WTC11 (cell line): ENCODE measurements at places on chromosomes 5 and 9. TPM values are rescaled to one million over a fixed set of nuclear protein-coding genes. Genes with fewer than 3 reads are reported as not detected.

The CLIC3 gene
- total RNA-seq: 0.31 to 0.41 TPM in 2 of 3 replicates, not detected in the other

GRCh38 chr5:105042623-105043022, 1480.0 kb upstream of the NUDT12 start:
- H3K4me3 ChIP-seq: no peak overlapping the region
- no peaks in the 10 kb centered on the region for H3K4me1 ChIP-seq
- H3K27me3 ChIP-seq: no peaks in the 10 kb centered on the region
- no peaks in the 10 kb centered on the region for H3K36me3 ChIP-seq
- H3K27ac ChIP-seq: no peak overlapping the region

DNA sequence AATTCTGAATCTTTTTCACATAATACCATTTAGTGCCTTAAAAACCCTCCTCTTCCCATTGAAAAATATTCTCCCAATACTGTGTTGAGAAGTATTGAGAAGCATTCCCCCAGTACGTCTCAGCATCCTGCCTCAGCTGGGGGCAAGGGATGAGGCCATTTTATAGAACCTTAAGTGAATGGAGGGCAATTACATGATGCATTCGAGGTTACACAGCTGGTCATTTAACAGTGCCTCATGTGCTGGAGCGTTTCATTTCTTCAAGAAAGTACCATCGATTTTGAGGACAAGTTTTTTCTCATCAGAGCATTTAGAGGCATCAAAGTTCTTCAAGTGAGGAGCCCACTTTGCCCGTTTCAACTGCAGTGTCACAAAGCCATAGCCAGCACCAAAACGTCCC, 135.6 kb downstream of the DOCK2 start:
- H3K4me3 ChIP-seq: no peak overlapping the region
- H3K36me3 ChIP-seq: no peaks in the 10 kb centered on the region
- H3K27me3 ChIP-seq: no peaks in the 10 kb centered on the region
- DNase-seq: no peak
- no peak overlapping the region for H3K27ac ChIP-seq

DNA sequence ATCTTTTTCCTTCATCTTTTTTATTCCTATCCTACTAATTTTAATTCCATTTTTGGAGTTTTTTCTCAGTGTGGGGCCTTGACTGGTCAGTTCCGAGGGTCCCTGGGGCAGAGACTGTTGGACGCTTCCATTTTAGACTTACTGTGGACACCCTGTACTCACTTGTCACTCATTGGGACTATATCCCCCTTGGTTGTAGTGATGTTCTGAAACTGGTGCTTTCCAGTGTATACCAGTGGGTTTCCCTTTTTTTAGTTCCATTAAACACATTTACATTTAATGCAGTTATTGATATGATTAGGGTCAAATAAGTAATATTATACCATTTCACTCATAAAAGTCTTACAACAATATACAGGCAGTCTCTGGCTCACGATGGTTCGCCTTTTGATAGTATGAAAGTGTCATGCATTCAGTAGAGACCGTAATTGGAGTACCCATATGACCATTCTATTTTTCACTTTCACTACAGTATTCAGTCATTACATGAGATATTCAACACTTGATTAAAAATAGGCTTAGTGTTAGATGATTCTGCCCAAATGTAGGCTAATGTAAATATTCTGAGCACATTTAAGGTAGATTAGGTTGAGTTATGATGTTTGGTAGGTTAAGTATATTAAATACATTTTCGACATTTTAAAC, 46.0 kb downstream of the CNOT6 start:
- H3K4me1 ChIP-seq: no peaks in the 10 kb centered on the region
- H3K4me3 ChIP-seq: no peak overlapping the region
- peak overlapping the region; percentile 60 for H3K27ac ChIP-seq

- H3K27me3 ChIP-seq: no peaks in the 10 kb centered on the region
- H3K36me3 ChIP-seq: no peaks in the 10 kb centered on the region
- H3K4me1 ChIP-seq: peaks cover 18% of the 10 kb centered on the region
- H3K4me3 ChIP-seq: no peak overlapping the region
- DNase-seq: no peak
- no peak overlapping the region for H3K27ac ChIP-seq
Measured at GRCh38 chr5:143898381-143898780, 86.4 kb downstream of the HMHB1 start.

The CREB3 gene
- total RNA-seq: 21.4 to 24.2 TPM (median 23.1 TPM) in 3 replicates

DNA sequence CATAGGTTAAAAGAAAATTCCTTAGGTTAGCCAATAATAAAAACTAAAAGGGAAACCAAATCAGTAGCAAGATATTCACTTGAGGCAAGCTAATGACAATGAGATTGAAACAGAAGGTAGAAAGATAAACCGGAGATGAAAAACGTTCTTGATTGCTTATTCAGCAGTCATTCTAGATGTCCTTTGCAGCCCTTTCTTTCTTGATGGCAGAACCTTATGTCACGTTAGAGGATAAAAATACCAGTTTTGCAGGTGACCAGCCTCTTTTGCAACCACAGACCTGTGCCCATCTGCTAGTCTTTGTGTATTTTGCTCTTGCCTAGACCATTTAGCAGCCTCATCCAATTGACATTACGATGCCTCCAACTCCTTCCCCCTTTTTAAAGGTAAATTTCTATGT, 337.8 kb downstream of the DMAC1 start:
- no peak for DNase-seq
- H3K27me3 ChIP-seq: peaks cover 4% of the 10 kb centered on the region; the same call in 1 of the 2 replicates
- no peak overlapping the region for H3K4me3 ChIP-seq

The LCN15 gene
- total RNA-seq: 0.52 to 1.0 TPM (median 0.96 TPM) in 3 replicates

- peaks cover 6% of the 10 kb centered on the region for H3K4me1 ChIP-seq
- no peak overlapping the region for H3K4me3 ChIP-seq
- peak; percentile 87 for DNase-seq
- H3K27ac ChIP-seq: no peak overlapping the region
- H3K36me3 ChIP-seq: no peaks in the 10 kb centered on the region; the same call in 1 of the 2 replicates
Measured at GRCh38 chr9:121684381-121685145, 33.1 kb downstream of the DAB2IP start.

The PCDHA5 gene
- 0.85 to 0.94 TPM (median 0.90 TPM) in 3 replicates for total RNA-seq

DNA sequence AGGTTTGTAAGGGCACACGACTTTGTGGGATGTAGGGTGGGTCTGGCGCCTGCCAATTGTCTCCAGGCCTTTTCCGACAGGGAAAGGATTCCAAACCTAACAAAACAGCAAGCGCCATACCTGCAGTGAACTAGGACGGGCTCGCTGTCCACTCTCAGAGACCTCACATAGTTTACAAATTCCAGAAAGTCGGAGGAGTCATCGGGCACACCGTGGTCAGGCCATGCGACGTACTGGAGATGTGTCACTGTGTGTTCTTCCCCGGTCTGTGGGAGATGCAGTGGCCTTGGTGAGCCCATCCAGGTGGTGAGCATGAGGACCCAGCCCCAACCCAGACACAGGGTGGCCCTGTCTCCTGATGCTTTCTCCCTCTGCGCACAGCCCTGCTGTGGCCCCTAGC, 61.3 kb upstream of the EPB41L4B start:
- no peak overlapping the region for H3K4me3 ChIP-seq
- H3K27me3 ChIP-seq: no peaks in the 10 kb centered on the region
- peaks cover 7% of the 10 kb centered on the region for H3K36me3 ChIP-seq
- no peaks in the 10 kb centered on the region for H3K4me1 ChIP-seq
- DNase-seq: no peak

DNA sequence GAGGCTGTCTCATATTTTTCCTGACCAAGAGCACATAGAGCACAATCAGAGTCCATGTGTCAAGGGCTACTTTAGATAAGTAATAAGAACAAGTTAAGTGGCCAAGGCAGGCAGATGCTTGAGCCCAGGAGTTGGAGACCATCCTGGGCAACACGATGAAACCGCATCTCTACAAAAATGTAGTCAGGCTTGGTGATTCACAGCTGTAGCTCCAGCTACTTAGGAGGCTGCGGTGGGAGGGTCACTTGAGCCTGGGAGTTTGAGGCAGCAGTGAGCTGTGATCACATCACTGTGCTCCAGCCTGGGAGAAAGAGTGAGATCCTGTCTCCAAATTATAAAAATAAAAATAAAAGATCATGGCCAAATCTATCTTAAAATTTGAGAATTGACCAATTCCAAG, 767.9 kb upstream of the CTNND2 start:
- H3K27ac ChIP-seq: no peak overlapping the region
- no peaks in the 10 kb centered on the region; the same call in 1 of the 2 replicates for H3K27me3 ChIP-seq
- H3K4me3 ChIP-seq: peak overlapping the region; percentile 5; the same call in 1 of the 2 replicates
- DNase-seq: no peak

The DAB2 gene
- total RNA-seq: 3.8 to 7.2 TPM (median 3.9 TPM) in 3 replicates

The NEUROG1 gene
- 0.13 to 0.18 TPM in 2 of 3 replicates, not detected in the other for total RNA-seq

- no peak for DNase-seq
- H3K4me1 ChIP-seq: no peaks in the 10 kb centered on the region
- no peaks in the 10 kb centered on the region for H3K36me3 ChIP-seq
- H3K27me3 ChIP-seq: no peaks in the 10 kb centered on the region
Measured at GRCh38 chr5:41346609-41347008, 133.3 kb upstream of the C6 start.

GRCh38 chr9:8158574-8158973, 359.0 kb upstream of the DMAC1 start:
- no peaks in the 10 kb centered on the region for H3K36me3 ChIP-seq
- no peak overlapping the region for H3K27ac ChIP-seq
- H3K4me3 ChIP-seq: no peak overlapping the region

DNA sequence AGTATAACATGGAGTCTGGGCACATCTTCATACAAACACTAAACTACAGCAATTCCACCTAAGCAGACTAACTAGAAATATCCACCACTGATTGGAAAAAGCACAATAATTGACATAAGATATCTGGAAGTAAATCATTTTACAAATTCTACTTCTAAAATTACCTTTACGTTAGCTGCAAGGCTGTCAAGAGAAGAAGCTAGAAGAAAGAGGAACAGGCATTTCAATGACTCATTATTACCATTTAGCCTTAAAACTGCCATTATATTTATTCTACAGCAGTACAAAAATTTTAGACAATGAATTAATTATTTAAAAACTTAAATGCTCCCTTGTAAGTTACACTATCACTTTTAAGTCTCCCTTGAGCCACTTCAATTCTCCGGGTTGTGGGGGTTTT, 43.4 kb upstream of the PLPP6 start:
- H3K27me3 ChIP-seq: no peaks in the 10 kb centered on the region
- H3K4me3 ChIP-seq: no peak overlapping the region
- H3K36me3 ChIP-seq: no peaks in the 10 kb centered on the region
- H3K4me1 ChIP-seq: peaks cover 40% of the 10 kb centered on the region

The CNTNAP3 gene
- 4.6 to 7.9 TPM (median 4.8 TPM) in 3 replicates for total RNA-seq

GRCh38 chr5:16152601-16153568, 26.7 kb downstream of the MARCHF11 start:
- H3K27me3 ChIP-seq: peaks cover 3% of the 10 kb centered on the region; the same call in 1 of the 2 replicates
- no peak for DNase-seq
- H3K36me3 ChIP-seq: peaks cover 7% of the 10 kb centered on the region
- H3K27ac ChIP-seq: no peak overlapping the region
- peaks cover 3% of the 10 kb centered on the region; the same call in 1 of the 2 replicates for H3K4me1 ChIP-seq
- H3K4me3 ChIP-seq: no peak overlapping the region

DNA sequence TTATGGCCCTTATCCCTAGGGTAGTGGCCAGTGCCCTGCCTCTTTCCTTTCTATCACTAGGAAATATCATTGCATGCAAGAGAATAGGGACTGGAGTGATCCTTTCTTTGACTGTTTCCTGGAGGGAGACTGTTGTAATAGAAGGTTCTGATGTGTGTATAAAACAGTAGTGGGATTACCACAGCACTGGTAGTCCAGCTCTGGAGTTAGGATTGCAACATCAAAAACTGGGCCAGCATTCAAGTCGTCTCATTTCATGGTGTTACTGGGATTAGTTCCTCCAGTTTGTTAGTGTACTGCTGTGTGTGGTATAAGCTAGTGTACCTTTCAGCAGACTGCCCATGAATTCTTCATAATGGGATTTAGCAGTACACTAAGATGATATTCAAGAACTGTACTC, 45.8 kb downstream of the KIAA1958 start:
- H3K4me1 ChIP-seq: peaks cover 20% of the 10 kb centered on the region
- H3K27me3 ChIP-seq: no peaks in the 10 kb centered on the region
- no peak overlapping the region for H3K4me3 ChIP-seq
- no peak for DNase-seq

GRCh38 chr5:127685662-127686061, 17.5 kb upstream of the CCDC192 start:
- H3K36me3 ChIP-seq: no peaks in the 10 kb centered on the region
- no peak overlapping the region for H3K4me3 ChIP-seq
- no peaks in the 10 kb centered on the region for H3K4me1 ChIP-seq
- no peaks in the 10 kb centered on the region for H3K27me3 ChIP-seq
- H3K27ac ChIP-seq: no peak overlapping the region

DNA sequence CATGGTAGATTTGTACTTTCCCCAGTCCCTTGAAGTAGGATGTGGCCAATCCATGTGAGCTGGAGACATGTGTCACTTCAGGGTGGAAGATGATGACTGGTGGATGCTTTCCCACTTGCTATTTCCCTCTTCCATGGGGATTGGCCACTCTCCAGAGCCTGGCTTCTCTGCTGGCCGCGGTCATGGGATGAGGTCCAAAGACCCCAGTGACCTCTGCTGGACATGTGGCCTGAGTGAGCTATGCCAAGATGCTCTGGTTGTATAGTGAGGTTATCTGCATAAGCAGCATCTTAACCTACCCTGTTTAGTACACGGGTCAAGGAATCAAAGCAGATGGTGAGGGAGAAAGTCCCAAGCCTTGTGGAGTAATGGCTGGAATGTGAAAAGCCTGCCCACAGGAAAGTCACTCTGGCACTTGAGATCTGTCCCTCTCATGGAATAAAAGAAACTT, 47.1 kb downstream of the SH3PXD2B start:
- H3K27me3 ChIP-seq: no peaks in the 10 kb centered on the region
- H3K27ac ChIP-seq: no peak overlapping the region
- H3K4me1 ChIP-seq: peaks cover 16% of the 10 kb centered on the region
- no peak for DNase-seq
- peaks cover 45% of the 10 kb centered on the region for H3K36me3 ChIP-seq
- no peak overlapping the region for H3K4me3 ChIP-seq

GRCh38 chr9:17484906-17485305, 94.0 kb upstream of the SH3GL2 start:
- H3K27me3 ChIP-seq: no peaks in the 10 kb centered on the region
- no peaks in the 10 kb centered on the region for H3K4me1 ChIP-seq
- H3K4me3 ChIP-seq: no peak overlapping the region
- no peaks in the 10 kb centered on the region for H3K36me3 ChIP-seq

DNA sequence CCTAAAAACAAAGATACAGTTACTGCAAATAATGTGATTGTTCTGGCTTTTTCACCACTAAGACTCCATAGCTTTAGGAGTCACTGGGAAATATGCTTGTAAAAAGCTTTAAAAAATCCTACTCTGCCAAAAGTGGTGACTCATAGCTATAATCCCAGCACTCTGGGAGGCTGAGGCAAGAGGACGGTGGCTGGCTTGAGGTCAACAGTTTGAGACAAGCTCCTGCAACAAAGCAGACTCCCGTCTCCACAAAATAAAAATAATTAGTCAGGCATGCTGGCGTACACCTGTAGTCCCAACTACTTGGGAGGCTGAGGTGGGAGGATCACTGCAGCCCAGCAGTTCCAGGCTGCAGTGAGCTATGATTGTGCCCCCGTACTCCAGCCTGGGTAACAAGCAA, 406.4 kb downstream of the HTR1A start:
- DNase-seq: no peak
- 0 out of 2 replicates have a peak, but pooled peaks cover 2% of the 10 kb centered on the region for H3K36me3 ChIP-seq
- no peaks in the 10 kb centered on the region for H3K4me1 ChIP-seq
- no peak overlapping the region for H3K27ac ChIP-seq
- H3K27me3 ChIP-seq: no peaks in the 10 kb centered on the region

The ORM2 gene
- 0.73 to 1.6 TPM (median 1.0 TPM) in 3 replicates for total RNA-seq

The KIF20A gene
- 66.9 to 81.9 TPM (median 68.0 TPM) in 3 replicates for total RNA-seq

GRCh38 chr5:139633295-139634027, 14.7 kb upstream of the CXXC5 start:
- peak; percentile 71 for DNase-seq
- peaks cover 10% of the 10 kb centered on the region for H3K36me3 ChIP-seq
- peaks cover 41% of the 10 kb centered on the region for H3K4me1 ChIP-seq
- no peak overlapping the region for H3K27ac ChIP-seq

- peaks cover 4% of the 10 kb centered on the region; the same call in 1 of the 2 replicates for H3K27me3 ChIP-seq
- DNase-seq: no peak
- no peak overlapping the region for H3K27ac ChIP-seq
- no peaks in the 10 kb centered on the region for H3K4me1 ChIP-seq
- H3K36me3 ChIP-seq: peaks cover 13% of the 10 kb centered on the region
Measured at GRCh38 chr9:93893899-93894690, 61.1 kb downstream of the BARX1 start.
